GM20000 (cell line): ENCODE measurements at places on chromosomes 7 and 10.

DNA sequence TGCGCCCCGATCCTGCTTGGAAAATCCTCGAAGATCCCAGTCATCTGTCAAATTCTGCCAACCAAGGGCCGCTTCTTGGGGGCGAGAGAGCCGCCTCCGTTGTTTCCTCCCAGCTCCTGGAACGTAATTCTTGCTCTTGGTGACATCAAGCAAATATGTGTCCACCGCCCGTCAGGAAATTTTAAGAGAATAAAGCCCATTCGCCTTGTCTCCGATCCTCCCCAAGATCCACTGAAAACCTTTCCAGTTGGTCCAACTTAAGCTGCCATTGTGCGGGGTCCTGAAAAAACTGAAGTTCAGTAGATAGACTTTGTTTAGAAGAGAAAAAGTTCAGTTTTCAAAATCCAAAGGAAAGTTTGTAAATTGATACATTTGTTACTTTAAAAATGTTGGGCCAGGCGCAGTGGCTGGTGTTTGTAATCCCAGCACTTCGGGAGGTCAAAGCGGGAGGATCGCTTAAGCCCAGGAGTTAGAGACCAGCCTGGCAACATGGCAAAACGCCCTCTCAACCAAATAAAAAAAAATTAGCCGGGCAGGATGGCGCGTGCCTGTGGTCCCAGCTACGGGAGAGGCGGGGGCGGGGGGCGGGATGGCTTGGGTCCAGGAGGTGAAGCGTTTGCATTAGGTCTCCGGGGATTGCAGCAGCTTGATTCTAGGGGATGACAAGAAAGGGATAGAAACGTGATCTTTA is 1.0 kb upstream of the ZNF800 start:
- DNase-seq = no peak

GRCh38 chr10:77837248-77837924 is 89.2 kb downstream of the DLG5 start:
- DNase-seq = peak; percentile 85

- DNase-seq = no peak
Measured at GRCh38 chr10:71789871-71790270, 16.6 kb upstream of the VSIR start.

- peak; percentile 37 for DNase-seq
Measured at GRCh38 chr7:74617180-74617744, 40.3 kb upstream of the GTF2I start.
